ENCODE measurements at places on chromosomes 7 and 10.
A peak's percentile ranks its signal among the peaks of the same experiment; 100 is the strongest.

GRCh38 chr7:150351587-150352194 is 10.3 kb upstream of the RARRES2 start:
- DNase-seq, result no peak

DNA sequence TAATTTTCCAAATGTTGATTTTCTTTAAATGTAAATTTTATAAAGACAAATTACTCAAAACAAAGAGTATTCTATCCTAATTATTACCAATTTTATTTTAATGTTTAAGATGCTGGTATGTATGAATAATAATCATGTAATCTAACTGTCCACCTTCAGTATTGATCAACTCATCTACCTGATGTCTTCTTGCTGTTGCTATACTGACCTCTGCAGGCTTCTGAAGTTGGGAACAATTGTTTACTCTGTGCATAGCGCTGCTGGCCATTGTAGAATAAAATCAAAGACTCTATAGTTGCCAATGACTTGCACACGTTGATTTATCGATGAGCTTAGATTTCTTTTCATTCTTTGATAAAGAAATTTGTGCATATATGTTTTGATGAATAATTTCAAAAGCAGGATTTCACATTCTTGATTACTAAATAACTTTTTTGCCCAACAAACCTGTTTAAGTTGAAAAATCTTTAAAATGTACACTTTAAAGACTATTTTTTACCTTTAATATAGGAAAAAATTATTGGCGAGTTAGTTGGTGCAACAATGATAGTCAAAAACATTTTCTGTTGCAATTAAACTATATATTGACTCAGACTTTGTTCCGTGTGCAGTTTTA is 282.3 kb downstream of the TFEC start:
- DNase-seq, result no peak

DNA sequence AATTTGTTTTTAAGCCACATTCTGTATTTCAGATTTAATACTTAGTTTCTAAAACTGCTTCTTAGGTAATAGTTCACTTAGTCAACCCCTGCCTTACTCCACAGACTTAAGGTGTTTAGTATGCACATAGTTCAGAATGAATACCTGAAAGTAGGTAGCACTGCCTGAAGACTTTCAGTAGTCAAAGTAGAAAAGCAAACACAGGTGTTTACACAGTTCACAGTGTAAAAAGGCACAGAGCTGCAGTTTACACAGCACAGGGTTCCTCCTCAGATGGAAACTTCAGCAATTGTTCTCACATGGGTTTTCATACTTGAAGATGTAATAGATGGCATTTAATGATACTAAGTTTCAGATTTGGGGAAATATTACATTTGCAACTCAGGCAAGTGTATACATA is 3.1 kb upstream of the PKD1L1 start:
- DNase-seq, result no peak

DNA sequence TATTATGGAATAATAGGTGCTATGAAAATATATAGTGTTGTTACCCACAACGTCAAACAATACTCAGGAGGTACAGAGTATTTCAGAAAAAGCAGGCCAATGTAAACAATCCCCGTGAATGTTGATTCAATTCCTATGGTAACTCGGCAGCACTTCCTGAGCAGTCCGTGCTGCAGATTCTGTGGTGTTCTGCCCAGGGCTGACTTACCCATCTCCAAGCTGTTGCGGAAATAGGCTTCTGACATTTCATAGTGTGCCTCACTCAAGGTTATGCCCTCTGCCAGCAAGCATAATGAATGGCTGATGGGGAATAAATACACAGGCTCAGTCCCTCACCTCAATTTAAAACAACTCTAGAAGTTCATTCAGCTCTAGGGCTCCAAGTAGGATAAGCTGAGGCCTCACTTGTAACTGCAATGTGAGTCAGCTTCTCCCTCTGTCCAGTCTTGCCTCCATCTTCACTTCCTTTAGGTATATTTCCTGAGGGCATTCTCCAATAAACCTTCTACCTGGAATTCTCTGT is 177.6 kb downstream of the GNAI1 start:
- DNase-seq, result no peak

- DNase-seq, result no peak
These were observed 7.8 kb downstream of the PDZD7 start for GRCh38 chr10:101022967-101023705.

DNA sequence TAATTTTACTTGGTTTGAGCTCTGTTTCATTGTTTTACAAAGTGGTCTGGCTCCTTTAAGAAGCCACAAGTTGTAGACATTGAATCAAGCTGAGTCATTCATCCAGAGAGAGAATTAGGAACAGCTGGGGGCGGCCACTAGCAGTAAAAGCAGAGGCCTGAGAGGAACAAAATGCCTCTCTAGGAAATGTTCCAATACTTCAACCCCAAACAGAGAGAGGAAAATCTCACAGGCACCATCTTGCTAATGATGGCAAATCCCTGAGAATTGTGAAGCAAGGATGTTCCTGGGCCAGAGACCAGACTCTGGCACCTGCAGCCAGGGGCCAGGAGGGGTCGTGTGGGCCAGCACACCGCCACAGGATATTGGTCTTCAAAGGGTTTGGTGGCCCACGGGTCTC is 26.5 kb upstream of the TRIL start:
- DNase-seq, result peak; percentile 11

DNA sequence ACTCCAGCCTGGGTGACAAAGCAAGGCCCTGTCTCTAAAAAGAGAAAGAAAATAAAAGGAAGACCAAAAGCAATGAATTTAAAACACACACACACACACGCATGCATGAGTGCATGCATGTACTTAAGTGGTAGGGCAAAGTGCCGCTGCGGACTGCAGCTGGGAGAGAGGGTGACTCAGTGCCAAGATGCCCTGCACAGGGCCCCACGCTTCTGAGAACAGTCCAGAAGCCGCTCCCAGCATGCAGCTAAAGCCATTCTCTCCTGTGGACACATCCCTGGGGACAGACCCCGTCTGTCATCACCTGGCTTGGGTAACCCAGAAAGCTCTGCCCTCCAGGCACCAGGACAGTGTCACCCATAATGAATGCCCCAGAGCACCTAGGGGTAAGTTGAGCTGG is 61.0 kb upstream of the MYL10 start:
- DNase-seq, result no peak

- DNase-seq, result no peak
These were observed 1.7 kb upstream of the UPP1 start for GRCh38 chr7:48087349-48087748.

GRCh38 chr7:87199700-87200450 is 19.7 kb downstream of the TMEM243 start:
- no peak for DNase-seq

DNA sequence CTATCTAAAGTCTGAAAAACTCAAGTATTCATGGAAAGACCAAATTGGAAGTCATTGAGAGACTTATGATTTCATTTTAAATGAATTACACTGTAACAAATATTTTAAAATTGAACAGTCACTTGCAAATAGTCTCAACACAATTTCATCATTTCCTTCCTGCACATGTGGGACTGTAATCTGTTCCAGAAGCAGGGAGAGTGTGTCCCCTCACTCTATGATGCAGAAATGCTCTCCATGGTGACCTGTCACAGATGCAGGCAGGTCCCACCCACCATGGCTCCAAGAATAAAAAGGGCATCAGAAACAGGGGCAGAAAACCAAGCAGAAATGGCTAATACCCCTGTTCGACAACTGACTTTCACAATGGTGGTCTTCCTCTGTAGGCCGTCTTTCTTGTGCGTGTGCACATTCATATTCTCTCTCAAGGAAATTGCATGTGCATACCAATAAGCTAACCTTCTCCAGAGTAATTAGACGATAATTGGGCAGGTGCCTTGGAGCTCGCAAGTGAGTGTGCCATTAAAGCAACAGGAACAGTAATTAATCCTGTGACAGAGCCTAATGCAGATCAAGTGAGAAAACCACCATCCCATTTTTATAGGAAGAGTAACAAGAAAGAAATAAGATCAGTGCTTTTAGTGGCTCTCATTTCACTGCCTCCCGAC is 170.9 kb downstream of the ZMYND11 start:
- DNase-seq, result no peak

GRCh38 chr10:77702166-77702565 is 64.6 kb upstream of the KCNMA1 start:
- no peak for DNase-seq

DNA sequence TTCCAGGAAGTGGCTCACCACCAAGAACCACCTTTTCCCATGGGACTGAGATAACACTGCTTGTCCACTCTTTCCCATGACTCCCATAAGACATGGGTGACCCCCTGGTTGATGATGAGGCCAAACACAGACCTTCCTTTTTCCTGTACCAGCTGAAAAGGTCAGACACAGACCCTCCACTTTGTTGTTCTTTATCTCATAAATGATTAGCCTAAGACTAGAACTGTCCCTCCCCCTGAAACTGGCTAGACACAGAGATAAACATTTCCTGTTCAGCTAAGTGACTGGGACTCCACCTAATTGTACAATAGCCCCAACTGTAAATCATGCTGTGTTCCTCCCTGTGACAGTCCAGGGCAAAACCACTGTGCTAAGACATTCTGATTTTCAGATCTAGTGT is 8.2 kb upstream of the NRG3 start:
- no peak for DNase-seq

DNA sequence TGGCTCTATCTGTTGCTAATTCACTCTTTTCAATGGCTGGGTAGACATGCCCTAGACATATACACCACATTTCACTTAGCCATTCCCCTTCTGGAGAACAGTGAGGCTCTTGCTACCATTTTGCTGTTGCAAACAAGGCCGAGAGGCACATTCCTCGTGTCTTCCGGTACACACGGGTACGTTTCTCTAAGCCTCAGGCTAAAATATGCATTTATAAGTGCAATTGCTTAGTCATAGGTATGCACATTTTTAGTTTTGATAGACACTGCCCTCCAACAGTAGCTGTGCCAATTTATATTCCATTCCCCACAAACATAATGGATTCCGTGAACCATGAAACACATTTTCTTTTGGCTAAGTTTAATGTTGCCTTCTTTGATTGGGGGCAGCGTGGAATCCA is 13.2 kb downstream of the CHAT start:
- DNase-seq, result no peak

GRCh38 chr10:90041585-90041984 is 340.2 kb downstream of the KIF20B start:
- no peak for DNase-seq

DNA sequence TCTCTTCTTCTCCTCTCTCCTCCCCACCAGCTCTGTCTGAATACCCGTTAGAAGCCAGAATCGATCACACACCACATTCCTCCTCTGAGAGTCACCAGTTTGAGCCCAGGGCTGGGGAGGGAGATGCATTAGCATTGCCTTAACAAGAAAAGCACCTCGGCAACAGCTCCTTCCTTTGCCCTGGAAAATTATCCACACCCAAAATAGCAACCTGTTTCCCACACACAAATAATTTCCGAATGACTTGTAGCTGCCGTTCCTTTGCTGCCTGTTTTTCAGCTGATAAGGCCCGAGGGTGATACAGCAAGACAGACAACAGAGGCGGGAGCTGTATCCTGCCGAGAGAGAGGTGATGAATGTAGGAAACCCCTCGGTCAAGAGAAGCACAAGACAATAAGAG is 91.3 kb downstream of the CPXM2 start:
- peak; percentile 39 for DNase-seq

DNA sequence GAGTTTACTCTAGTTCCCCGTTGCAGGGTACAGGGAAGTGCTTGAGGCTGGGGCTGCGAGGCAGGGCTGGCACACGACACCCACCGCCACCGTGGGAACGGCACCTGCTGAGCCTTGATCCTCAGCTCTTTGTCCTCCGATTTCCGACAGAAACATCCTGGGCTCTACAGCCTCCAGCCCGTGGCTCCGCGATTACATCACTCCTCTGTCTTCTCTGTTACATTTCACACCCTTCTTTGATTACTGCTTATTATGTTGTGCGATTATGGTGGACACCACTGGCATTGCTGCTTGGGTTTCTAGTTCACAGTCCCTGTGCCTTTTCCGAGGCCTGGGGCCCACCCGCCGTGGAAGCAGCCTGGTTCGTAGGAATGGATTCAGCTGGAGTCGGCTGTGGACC is 26.9 kb downstream of the FKBP6 start:
- DNase-seq, result no peak

DNA sequence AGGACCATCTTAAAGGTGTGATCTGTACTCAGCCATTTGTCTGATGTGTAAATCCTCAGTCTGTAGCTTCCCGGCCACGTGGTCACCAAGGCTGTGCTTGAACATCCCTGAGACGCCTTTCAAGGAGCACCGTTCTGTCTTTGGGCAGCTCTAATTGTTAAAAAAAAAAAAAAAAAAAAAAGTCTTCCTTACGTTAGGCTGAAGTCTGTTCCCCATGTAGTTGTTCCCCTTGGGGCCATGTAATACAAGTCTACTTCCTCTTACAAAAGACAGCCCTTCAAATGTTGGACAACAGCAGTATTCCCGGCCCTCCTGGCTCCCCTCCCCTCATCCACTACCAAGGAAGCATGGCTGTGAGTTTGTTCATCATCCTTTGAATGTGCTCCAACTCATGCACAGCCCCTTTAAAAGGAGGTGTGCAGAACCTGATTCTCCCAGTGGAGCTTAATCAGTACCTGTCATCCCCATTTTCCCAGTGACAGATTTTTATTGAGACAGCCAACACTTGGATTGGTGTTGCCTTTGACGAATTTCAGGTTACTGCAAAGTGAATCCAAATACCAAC is 392.2 kb upstream of the GALNT17 start:
- no peak for DNase-seq

GRCh38 chr10:71494980-71495381 is 98.3 kb downstream of the CDH23 start:
- DNase-seq, result no peak

DNA sequence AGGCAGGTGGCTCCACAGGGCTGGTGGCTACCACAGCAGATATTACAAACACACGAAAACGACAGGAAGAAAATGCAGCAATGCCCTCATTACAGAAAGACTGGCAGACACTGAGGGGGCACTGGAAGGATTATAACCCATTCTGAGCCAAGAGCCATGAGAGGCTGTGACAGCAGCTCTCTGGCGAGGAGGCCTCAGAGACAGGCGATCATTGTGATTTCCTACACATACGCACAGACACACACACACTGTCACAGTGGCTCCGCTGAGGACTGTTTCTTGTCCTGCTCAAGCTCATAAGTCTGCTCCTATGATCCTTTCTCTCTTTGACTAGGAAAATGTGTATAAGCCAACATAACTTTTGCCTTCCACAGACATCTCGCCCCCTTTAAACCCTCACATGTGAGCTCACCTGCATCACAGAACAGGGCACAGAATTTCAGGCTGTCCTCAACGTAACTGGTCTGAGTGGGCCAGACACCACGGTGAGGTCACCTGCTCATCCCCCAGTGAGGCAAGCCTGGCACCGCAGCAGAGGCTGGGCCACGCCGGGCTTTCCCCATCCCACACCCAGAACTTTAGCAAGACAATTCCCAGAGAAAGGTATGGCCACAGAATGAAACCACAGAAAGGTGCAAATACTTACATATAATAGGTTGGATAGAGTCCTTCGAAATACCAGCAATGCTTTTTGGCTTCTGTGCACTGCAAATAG is 51.7 kb downstream of the VOPP1 start:
- no peak for DNase-seq

GRCh38 chr7:136275794-136276193 is 298.6 kb upstream of the MTPN start:
- no peak for DNase-seq

GRCh38 chr7:157392256-157393037 is 55.6 kb downstream of the DNAJB6 start:
- DNase-seq, result no peak

- DNase-seq, result no peak
These were observed 434.4 kb downstream of the AUTS2 start for GRCh38 chr7:70032649-70033048.

- DNase-seq, result no peak
These were observed 153.2 kb downstream of the TCF7L2 start for GRCh38 chr10:113103131-113103840.

All from K562 (cell line).